ENCODE measurements at places on chromosomes 5 and 9.

- DNase-seq, result no peak
Observed at GRCh38 chr5:78639791-78640190, 8.8 kb downstream of the LHFPL2 start.

DNA sequence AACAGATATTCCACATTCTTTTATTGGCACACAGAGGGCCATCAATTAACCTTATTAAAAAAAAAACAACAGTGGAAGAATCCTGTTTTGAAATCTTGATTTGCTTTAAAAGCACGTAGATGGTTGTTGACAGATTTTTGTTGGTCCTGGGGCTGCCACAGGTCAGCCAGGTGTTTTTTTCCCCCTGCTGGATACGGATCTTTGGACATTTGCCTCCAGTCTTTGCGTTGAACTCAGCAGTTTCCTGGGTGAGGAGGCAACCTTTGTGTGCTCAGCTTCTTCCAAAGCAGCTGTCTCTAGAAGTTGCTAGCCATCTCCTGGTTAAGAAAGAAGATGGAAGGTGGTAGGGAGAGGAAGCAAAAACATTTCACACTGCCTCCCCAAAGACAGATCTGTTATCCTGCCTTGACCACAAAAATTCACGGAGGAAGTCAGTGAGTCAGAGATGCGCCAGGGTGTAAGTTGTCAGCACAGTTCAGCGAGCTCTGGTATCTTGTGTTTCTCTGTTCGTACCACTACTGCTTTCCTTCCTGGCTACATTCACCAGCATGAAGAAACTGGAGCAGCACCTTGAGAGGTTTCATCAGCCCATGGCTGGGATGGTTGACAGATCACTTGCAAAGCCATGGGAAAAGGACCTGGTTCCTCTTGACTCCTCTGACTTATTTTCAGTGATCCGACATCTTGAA lies 207.3 kb downstream of the ARHGAP26 start:
- DNase-seq, result peak; percentile 88

- no peak for DNase-seq
Observed at GRCh38 chr9:10999646-11000045, 386.8 kb upstream of the PTPRD start.

DNA sequence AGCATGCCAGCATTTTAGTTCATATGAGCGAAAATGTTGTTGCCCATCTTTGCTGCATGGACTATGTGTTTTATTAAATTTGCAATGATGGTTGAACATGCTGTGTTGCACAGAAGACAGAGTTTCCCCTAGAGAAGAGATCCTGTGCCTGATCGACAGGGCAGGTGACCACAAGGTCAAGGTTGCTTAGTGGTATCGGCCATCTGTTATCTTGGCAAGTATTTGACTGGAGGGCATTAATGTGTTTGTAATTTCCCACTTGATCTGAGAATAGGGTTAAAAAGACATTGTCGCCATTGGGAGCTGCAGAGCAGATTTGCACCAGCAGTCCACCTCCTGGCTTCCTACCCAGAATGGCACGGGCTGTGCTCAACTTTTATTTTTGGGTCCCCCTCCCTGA lies 1523.6 kb upstream of the WWC1 start:
- DNase-seq, result no peak

DNA sequence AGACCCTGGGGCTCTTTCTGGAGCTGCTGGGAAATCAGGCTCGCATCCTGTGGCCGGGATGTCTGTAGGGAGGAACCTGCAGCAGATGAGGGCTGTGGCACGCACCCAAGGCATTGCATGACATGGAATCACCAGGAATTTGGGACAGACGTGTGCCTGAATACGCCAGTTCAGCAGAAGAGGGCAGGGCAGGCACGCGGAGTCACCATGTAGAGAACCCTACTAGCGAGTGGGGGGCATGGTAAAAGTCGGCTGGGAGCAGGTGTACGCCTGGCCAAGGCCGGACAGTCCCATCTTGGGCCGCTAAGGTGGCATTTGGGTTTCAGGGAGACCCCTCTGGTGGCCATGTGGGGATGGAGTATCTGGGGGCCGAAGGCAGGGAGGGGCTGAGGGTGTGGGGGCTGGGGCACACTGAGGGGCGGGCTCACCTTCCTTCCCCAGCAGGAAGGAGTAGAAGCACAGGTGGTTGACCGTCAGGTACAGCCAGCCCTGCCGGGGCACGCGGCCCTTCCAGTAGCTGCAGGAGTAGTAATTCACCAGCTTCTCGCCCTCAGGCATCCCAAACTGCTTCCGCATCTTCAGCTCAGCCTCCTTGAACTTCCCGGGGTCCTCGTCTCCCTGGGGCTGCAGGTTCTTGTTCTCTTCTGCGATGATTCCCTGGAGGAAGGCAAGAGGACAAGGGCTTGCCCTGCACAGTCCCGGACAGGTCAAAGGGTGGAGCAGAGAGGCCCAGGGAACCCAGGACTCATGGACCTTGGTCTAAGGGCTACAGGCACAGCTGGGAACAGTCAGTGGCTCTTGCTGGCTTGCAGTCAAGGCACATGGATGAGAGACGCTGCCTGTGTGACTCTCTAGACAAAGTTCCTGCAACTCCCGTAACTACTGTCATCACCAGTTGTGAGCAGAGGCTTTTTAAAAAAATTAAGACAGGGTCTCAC lies 13.5 kb downstream of the TBC1D9B start:
- no peak for DNase-seq

DNA sequence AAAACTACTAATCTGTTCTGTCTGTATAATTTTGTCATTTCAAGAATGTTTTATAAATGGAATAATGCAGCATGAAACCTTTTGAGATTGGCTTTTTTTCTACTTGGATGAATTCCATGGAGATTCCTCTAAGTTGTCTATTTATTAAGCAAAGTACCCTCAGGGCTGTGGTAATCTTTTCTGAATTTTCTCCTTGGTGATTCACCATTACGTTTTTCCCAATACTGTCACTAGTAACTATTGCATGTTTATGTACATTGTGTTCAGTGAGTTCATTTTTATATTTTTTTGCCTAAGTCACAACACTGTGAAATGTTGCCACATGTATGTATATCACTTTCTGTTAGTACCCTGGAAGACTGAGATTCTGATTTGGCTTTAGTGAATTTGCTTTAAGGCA lies 177.0 kb upstream of the GRIN3A start:
- peak; percentile 49 for DNase-seq

DNA sequence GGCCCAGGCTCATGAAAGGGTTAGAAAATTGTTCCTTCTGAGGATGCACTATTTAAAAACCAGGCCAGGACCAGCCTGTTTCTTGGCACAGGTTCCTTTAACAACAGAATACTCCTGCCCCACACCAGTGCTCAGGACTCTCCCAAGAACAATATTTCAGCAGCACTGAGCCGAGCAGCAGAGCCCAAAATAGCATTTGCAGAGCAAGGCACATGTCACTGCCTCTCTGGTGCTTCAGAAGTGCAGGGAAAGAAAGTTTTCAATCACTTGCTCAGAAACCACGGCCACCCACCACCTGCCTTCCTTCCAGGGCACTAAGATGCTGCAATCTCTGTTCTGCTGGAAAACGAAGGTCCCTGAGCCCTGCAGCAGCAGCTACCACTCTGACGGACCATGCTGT lies 77.6 kb downstream of the SIL1 start:
- DNase-seq, result no peak

DNA sequence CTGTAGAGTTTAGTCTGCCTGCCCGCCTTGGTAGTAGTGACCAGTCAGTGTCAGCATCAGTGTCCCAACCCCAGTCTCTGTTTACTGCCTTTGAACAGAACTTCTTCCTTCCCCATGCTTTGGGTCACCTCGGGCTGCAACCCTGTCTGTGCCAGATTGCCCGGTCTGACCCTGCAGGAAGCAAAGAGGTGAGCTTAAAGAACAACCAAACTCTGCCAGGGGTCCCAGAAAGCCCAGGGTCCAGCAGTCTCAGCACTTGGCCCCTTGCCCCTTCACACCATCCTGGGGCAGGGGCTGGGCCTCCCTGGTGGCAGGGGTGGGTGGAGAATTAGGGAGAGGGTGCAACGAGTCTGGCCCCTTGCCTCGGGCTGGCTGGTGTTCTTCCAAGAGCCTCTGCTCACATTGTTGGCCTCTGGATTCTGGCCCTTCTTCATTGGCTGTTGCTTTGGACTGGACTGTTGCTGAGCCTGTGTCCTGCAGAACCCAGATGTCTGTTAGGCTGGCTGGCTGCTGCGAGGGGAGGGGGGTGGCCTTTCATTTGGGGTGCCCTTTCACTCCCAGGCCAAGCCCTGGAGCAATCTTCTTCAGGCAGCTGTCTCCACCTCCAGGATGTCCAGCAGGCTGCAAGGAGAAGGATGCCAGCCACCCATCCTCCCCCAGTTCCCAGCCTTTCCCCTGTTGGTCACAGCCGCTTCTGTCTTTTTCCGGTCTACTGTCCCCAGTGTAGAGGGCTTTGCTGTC lies 51.2 kb downstream of the SAR1B start:
- no peak for DNase-seq

DNA sequence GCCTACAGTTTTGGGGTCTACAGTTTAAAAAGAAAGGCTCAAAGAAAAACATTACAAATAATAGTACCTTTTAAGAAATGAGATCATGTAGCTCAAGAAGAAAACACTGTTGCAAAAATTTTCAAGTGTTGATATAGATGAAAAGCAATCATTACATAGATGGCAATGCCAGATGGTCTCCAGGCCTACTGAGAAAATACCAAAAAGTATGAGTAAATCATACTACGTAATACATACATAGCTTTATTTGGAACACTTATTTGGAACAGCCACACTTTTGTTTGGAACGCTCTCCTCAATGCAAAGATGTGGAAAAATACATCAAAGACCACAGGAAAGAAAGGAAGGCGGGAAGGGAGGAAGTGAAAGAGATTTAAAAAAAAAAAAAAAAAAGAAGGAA lies 44.1 kb downstream of the MARCHF11 start:
- no peak for DNase-seq

DNA sequence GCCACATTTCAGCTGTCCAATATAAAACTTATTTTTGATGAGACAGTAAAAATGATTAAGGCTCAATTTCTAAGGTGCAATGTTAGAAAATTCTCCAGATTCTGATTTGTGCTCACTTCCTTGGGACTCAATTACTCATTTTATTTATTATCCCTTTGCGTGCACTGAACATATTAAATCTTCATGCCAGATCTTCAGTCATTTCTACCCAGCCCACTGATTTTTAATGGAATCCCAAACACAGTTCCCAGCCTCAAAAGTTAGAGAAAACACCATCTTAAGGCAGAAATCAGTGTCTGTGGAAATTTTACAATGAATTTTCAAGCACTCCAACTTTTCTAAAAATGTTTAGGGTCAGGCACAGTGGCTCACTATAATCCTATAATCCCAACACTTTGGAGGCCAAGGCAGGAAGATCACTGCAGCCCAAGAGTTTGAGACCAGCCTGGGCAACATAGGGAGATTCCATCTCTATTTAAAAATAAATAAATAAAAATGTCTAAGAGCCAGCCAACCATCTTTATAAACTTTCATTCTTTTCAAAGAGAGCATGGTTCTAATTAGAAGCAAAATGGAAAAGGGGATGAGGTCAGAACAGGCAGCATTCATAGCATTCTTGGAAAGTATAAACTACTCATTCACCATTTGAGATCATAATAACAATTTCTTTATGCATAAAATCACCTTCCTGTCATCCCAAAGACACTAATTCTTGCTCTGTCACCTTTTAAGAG lies 53.7 kb downstream of the TLE1 start:
- peak; percentile 58 for DNase-seq

GRCh38 chr9:130287736-130288135 lies 22.2 kb downstream of the HMCN2 start:
- DNase-seq, result no peak

GRCh38 chr5:173451651-173452050 lies 123.4 kb upstream of the STC2 start:
- DNase-seq, result no peak

Measured in fibroblast of mammary gland (primary cell).